ENCODE measurements at places on chromosomes 2 and 18. TPM values are rescaled to one million over a fixed set of nuclear protein-coding genes. Genes with fewer than 3 reads are reported as not detected.
A peak's percentile ranks its signal among the peaks of the same experiment; 100 is the strongest.

ANKRD30B gene
- not detected for total RNA-seq

DNA sequence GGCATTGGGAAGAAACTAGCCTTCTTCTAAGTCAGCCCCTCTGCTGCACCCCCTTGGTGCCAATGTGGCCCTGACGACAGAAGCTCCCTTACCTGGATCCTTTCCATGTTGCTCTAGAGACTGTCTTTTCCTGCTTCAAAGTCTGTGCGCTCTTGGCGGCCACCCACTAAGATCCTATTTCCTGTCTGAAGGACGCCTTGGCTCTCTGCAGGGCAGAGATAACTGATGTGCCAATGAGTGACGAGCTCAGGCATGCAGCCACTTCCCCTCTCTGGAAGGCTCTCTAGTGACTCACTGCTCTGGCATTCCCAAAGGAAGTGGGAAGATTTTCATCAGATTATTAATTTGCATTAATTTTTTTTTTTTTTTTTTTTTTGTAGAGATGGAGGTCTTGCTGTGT lies 273.5 kb downstream of the CDH20 start:
- peak; percentile 86 for DNase-seq

LYG2 gene
- total RNA-seq = 0.30 TPM

GRCh38 chr2:84996909-84997308 lies 25.9 kb downstream of the KCMF1 start:
- DNase-seq = no peak

DNA sequence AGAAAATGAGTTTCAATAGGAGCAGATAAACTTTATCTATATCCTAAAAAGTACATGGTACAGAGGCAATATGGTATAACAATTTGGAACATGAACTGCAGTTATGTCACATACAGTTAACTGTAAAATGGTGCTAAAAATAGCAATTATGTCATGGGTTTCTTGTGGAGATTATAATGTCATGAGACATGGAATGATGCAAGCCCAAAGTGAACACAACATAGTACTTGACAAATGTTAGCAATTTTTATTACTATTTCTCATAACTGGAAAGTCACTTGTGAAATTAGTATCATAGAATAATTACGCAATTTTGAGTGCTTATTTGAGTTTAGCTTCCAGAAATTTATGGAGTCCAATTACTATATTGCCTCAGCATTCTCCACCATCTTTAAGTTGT lies 1263.4 kb downstream of the DSC3 start:
- no peak for DNase-seq

DNA sequence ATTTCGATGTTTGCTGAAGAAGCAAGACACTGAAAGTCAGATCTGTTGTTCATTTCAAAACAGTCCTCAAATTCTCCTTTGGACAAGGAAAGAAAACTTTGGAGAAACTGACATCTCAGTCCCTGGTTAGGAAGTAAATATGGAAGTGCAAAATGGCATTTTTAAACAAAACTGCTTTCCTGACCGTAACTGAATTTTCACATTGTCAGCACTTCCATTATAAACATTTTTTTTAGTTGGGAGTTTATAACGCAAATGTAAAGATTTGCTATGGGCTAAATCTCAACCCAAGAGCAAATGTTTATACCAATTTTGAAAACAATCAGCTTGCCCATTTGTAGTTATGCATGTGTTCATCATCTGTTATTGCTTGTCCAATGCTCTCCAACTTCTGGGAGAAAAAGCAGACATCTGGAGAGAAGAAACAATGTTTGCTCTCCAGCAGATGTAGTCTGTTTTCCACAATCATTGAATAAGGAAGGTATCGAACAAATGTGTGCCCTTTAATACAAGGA lies 520.1 kb downstream of the ARHGAP15 start:
- no peak for DNase-seq

DNA sequence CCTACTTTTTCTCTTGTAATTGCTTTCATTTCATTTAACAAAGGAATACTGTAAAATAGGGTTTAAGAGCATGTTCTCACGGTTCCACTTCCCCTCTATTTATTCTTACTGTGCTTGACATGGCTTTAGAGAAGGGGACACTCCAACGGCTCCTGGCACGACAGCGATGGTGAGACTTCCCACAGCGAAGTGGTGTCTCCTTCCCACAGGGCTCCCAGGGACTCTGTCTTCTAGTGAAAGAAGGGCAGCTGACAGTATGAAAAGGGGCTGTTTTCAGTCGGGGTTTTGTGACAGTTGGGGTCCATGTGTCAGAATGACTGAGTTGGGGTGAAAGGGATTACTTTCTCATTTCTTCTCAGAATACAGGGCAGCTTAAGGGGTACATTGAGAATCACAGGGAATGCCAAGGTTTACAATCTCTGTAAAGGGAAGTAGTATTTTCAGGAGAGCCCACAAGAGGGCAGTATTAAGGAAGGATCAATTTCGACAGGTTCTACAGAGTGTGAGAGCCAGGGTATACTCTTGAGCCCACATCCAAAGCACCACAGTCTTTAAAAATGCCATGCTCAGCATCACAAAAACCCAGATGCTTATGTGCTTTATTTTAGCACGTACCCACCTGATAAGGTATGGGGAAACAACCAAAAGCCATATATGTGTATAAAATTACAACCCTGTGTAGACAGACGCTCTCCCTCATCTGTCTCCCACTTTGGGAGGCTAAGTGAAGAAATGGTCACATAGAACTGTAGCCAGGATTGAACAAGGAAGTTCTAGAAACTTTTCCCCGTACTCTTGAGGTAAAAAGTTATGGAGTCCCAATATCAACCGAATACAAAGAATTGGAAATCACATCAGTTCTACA lies 31.3 kb upstream of the RAPGEF4 start:
- DNase-seq = peak; percentile 17

- no peak for DNase-seq
Measured at GRCh38 chr18:77822632-77823031, 573.0 kb downstream of the GALR1 start.

DNA sequence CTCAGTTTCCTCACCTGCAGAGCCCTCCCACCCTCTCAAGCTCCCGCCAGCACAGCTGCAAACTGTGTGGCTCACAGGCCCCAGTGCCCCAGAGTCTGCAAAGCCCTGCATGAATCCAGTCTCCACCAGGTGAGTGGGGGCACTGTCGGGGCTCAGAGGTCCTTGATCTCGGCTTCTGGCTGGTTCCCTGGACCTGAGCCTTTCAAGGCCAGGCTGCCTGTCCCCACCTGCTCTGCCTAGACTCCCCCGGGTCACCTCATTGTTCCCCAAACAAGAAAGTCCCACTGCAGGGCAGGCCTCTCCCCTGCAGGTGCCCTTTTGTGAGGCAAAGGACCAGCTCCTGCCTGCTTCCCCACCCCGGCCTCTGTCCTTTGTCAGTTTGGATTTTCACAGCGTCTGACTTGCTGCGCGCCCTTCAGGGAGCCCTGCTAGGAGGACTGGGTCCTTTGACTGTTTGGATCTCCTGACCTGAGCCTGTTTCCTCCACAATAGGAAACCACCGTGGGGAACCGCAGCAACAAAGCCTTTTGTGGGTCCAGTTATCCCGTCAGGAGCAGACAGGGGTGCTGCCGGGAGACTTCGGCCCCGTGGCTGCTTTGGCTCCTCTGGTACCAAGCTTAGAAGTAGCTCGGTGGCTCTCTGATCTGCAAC lies 200.5 kb upstream of the HDAC4 start:
- DNase-seq = no peak

- DNase-seq = no peak
Measured at GRCh38 chr2:86453836-86454235, 12.7 kb downstream of the KDM3A start.

- DNase-seq = no peak
Measured at GRCh38 chr2:152493945-152494528, 159.1 kb downstream of the FMNL2 start.

DNA sequence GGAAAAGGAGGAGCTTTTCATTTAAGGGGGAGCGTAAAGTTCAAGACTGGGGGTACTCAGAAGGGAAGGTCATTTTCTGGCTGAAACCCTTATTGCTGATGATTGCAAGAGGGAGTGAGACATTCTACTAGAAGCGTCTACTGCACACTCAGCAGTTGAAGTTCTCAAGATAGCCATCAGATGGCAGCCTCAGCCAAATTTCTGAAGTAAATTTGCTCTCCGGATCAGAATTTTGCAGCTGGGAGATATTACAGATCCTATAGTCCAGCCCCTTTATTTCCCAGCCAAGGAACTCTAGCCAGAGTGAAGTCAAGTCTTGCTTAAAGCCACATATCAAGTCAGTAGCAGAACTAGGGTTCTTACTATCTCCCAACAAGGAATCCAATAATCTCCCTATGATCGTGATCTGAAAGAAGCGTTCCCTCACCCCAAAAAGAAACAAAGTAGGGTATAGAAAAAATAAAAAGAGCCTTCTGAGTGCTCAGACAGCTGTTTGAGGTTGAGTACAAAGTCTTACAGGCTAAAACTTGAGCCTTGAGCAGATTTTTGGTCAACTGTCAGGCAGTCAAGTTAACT lies 24.0 kb downstream of the RAX start:
- peak; percentile 47 for DNase-seq

DNA sequence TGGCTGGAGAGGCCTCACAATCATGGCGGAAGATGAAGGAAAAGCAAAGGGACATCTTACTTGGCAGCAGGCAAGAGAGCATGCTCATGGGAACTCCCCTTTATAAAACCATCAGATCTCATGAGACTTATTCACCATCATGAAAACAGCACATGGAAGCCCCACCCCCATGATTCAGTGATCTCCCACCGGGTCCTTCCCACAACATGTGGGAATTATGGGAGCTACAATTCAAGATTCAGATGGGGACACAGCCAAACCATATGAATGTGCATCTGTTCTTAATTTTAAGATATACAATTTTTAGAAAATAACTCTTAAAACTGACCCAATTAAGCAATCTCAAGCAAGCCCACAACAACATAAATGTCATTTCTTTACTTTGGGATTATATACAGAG lies 12.6 kb downstream of the C18orf63 start:
- DNase-seq = no peak

DNA sequence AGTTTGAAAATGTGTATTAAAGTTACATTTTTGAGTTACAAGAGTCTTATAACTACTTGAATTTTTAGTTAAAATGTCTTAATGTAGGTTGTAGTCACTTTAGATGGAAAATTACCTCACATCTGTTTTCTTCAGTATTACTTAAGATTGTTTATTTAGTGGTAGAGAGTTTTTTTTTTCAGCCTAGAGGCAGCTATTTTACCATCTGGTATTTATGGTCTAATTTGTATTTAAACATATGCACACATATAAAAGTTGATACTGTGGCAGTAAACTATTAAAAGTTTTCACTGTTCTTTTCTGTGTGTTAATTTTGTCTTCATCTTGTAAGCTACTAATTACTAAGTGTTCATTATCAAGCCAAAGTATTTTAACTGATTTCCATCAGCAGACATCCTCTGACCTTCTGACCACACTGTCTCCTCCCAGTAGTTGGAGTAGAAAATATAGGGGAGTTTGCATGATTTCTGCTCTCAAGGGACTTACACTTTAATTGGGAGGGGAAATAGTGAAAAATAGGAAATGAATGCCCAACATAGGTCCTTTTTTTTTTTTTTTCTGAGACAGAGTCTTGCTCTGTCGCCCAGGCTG lies 4.3 kb downstream of the PMAIP1 start:
- DNase-seq = no peak

DNA sequence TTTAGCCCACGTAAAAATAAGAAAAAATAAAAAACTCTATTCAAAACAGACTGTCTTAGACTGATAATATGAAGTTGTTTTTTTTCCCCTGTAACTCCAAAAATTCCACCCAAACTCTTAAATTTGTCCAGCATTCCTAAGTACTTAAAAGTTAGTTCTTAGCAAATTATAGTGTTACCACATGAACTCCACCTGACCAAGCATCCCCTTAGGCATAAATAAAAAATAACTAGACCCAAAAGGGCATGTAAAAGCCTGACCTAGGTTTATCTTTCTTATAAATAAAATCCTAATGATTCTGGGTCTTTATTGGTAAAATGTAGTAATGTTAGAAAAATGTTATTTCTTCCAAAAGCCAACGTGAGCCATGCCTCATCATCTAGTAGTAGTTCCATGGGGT lies 54.3 kb downstream of the TTC21B start:
- DNase-seq = no peak

DNA sequence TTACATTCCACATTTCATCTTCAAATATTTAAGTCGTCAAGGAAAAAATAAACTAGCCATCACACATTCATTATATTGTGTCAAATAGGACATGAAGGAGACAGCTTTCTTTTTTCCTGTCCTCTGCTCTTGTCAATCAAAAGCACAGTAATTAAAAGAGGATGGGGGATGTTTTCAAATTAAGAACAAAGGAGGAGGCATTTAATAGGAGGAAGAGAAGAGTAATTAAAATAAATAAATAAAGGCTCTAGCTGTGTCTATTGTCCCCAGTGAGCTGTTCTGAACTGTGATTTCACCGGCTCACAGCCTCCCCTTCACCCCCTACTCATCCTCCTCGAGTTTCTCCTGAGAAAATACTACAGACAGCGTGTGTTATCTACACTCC lies 1377.1 kb upstream of the PIK3C3 start:
- no peak for DNase-seq

GRCh38 chr2:70891572-70892357 lies 43.9 kb upstream of the ATP6V1B1 start:
- DNase-seq = no peak

- no peak for DNase-seq
Measured at GRCh38 chr18:54616220-54616848, 25.3 kb downstream of the DYNAP start.

CIDEA gene
- total RNA-seq = not detected

GRCh38 chr2:48306409-48307284 lies 223.3 kb upstream of the STON1 start:
- peak; percentile 14 for DNase-seq

MYCN gene
- total RNA-seq = 190 TPM

UGT1A5 gene
- not detected for total RNA-seq

DNA sequence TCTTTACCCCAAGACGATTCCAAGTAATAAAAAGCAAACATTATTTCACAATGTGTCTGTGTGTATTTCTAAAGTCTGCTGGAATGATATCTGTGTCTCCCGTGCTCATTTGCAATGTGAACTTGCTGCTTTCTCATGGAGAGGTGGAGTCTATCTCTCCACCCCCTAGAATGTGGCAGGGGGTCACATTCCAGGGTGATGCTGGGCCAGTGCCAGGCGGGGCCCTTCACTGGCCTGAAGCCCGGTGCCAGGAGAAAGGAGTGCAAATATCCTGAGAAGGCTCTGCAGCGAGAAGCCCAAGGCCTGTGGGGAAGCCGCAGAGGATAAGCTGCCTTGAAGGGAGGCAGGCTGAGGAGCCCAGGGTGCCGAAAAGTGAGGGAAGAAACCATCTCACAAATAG lies 26.8 kb upstream of the LDLRAD4 start:
- DNase-seq = peak; percentile 2

GRCh38 chr18:62647179-62647578 lies 68.2 kb upstream of the PHLPP1 start:
- DNase-seq = no peak

OTOS gene
- 0.73 TPM for total RNA-seq

AKAIN1 gene
- total RNA-seq = not detected

TWIST2 gene
- total RNA-seq = not detected
